ENCODE measurements at places on chromosomes 7 and 10. TPM values are rescaled to one million over a fixed set of nuclear protein-coding genes. Genes with fewer than 3 reads are reported as not detected.
A peak's percentile ranks its signal among the peaks of the same experiment; 100 is the strongest.

WDR86 gene
- not detected for total RNA-seq

DNA sequence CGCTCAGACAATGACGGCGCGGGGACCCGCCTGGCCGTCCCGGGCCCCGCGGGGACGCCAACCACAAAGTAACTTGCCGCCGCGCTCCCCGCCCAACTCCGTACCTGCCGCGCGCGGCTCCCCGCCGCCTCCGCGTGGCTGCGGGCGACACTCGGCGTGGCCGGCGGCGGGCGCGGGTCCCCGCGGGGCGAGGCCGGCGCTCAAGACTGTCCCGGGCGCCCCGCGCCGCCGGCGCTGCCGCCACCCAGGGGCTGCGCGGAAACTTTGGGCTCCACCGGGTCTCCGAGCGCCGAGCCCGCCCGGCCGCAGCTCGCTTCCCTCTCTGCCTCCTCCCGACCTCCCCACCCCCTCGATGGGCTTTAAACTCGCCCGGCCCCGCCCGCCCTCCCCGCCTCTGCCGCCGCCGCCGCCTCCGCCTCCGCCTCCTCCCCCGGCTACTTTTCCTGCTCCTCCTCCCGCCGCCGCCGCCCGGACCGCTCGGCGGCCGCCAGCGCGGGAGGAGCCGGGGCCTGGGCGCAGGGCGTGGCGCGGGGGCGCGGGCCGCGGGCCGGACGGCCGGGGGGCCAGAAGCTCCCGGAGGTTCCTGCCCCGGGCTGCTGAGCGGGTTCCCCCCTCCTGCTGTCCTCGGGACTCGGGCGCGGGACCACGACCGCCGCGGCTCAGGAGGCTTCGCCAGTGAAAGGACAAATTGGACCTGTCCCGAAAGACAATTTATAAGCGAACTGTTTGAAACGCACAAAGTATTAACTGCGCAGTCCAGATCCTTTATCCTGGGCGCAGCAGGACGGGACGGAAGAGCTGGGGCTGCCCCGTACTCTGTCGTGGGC lies 10.6 kb upstream of the GRB10 start:
- peak; percentile 36 for DNase-seq

CDHR3 gene
- 1.7 TPM for total RNA-seq

DNA sequence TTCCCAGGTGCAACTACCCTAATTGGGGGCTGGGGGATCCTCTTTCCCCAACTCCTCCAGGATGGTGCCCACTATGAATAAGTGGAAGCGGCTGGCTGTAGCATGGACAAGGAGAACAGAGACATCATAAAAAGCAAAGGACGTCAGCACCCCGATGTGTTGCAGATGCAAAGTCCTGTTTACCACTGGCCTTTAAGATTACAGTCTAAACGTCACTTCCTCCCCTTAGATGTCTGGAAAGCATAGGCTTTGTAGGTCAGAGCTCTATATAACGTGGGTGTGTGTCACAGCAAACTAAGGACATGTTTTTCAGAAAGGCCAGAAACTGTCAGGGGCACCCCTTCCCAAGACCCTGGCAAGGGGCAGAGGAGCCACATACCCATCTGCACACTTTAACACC lies 7.9 kb downstream of the COBL start:
- DNase-seq = no peak

LIPJ gene
- not detected for total RNA-seq

DNA sequence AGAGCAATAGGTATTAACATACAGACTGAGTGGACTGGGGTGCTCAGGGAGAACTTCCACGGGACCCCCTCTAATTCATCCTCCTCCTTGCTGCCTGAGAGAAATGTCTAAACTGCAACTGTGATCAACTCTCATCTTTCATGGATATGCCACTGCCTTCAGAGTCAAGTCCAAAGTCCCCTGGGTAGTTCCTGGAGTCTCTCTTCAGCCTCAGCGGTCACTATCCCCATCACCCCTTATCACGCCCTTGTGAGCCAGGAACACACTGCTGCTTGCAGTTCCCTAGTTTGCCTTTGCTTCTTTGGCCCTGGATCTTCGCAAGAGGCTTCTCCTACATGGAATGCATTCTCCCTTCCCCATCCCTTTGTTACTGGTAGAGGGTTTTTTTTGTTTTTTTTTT lies 58.7 kb upstream of the AUTS2 start:
- DNase-seq = no peak

CDK1 gene
- 28.1 TPM for total RNA-seq

DNA sequence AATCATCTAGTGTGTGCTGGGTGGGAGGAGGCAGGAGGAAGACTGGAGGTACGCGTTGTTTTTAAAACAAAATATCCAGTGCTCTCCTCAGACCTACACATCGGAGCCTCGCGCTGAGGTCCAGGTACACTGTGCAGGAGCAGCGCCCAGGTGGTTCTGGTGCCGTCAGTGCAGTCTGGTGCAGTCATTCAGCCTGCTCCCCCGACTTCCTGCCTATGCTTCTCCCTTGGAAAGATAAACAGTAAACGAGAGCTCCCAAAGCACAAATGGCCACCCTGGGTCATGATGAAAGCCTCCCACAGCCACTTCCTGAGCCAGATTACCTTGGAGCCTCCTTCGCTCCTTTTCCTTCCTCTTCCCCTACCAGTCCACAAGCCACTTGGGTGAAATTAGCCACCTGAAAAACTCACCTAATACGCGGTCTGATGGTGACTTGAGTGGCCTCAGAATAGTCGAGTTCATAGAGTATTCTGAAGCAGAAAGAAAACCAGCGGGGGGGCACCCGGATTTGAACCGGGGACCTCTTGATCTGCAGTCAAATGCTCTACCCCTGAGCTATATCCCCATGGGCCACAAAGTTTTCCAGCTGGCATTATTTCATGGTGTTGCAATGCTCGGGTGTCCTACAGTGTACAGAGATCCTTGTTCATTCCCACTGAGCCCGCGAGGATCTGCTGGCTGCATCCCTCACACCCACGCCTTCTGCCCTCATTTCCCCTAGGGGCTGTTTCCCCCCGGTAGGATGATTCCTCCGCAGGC lies 82.5 kb downstream of the ZNF467 start:
- DNase-seq = peak; percentile 71

DNA sequence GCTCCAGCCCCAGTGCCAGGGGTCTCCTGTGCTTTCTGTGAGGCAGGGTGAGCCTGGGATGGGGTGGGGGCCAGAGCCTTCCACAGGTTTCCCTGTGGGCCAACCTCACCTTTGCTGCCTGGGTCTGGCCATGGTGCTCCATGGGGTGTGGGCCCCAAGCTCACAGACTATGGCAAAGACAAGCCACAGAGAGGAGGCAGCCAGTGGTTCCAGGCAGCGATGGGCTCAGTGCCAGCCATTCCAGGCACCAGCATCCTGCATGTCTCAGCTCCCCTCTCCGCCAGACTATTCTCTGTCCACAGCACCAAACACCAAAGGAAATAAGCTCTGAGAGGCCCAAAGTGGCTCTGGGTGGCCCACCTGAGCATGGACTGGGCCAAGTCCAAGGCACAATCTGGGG lies 133.5 kb downstream of the PTPN20 start:
- DNase-seq = no peak

- no peak for DNase-seq
These were observed 70.0 kb downstream of the CRTAC1 start for GRCh38 chr10:97960269-97961056.

- peak; percentile 88 for DNase-seq
These were observed 92.4 kb upstream of the JCAD start for GRCh38 chr10:30151581-30152389.

DNA sequence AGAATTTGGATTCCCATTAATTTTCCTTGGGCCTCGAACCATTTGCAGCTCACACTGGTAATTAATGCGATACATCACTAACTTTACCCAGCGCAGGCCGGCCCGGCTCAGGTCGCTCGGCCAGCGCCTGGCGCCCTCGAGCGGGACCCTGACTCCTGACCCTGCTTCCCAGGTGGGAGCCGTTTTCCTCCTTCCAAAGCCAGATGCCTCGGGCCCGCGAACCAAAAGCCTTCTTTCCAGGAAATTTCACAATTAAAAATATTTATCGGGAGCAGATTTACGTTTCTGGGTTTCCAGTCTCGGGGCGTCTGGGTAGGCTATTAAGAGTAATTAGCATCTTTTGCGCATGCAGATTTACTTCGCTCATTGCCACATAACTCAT lies 12.2 kb downstream of the LBX1 start:
- DNase-seq = no peak

DNA sequence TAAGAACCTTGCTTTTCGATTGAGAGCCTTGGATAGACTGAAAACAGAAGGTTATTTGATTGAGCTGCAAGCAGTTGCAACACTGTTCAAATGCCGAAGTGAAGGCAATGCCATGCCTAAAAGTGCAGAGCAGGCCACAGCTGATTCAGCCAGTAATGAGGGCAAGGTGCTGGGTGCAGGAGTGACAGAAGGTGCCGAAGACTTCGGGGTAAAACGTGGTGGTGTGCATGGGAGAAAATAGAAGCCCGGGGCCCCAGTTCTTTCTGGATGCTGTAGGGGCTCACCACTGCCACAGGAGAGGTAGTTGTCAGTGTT lies 43.6 kb upstream of the GATAD1 start:
- no peak for DNase-seq

DNA sequence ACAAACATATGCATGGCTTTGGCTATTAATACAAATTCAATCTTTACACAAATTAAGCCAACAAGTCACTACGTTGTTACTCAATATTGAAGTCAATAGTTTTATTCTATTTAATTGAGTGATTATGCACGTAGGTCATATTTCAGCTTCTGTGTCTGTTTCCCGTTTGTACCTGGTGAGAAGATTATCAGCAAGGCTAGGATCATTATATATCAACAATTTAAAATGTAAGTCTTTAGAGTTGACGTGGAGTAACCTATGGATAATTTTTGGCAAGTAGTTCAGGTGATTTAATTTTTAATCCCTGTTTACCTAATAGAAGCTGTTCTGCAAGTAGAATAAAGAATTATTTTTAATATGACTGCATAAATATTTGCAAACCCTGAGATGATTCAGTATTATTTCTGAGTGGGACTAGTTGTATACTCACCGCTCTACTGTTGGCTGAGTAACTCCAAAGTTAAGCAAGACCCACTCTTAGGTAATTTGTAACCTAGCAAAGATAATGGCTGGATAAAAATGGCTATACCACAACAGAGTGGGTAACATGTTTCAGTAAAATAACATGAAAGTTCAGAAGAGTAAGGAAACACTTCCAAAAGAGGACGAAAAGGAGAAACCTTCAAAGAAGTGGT lies 161.0 kb downstream of the HGF start:
- DNase-seq = peak; percentile 84

- peak; percentile 98 for DNase-seq
These were observed 242.7 kb upstream of the SEMA3C start for GRCh38 chr7:81161451-81162075.

Data from IMR-90 (cell line).